AG09319 (cell line): ENCODE measurements at places on chromosomes 5 and 9.

DNA sequence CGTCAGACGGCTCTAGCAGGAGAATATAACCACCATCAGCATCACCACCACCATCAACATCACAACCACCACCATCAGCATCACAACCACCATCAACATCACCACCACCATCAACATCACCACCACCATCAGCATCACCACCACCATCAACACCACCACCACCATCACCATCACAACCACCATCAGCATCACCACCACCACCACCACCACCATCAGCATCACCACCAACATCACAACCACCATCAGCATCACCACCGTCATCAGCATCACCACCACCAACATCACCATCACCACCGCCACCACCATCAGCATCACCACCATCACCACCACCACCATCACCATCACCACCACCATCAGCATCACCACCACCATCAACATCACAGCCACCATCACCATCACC is 210.7 kb downstream of the C9orf50 start:
- no peak for DNase-seq

- no peak for DNase-seq
Observed at GRCh38 chr9:132577119-132577518, 5.3 kb upstream of the BARHL1 start.

DNA sequence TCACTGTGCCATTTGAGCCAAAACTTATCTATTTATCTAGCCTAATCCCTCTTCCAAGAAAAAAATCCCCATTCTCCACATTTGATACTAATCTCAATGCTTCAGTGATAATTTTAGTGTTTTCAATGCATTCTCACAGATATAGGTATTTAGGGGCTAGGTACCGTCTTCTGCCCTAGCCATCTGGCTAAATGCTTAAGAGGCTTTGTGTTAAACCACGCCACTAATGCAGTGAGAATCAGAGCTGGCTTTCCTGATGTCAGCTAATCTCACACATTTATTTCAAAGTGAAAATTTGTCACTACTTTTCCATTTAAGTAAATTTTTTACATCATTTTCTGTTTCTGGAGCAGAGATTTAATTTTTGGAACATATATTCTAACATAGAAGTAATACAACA is 479.7 kb downstream of the MAN2A1 start:
- no peak for DNase-seq

DNA sequence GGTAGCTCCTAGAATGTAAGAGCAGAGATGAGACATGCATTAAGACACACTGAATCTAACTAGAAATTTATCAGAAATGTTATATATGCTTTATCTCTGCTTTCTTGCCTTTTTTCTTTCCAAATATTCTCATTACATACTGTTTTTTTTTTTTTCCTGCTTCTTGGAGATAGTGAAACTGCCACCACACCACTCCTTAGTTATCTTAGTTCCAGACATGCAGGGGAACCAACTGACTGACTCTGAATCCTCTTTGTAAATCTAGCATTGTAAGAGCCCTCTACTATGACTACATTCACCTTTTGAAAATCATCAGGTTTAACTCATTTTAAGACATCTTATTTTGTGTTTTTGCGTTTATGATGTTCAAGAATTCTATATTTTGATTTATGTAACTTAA is 181.3 kb upstream of the ST8SIA4 start:
- DNase-seq, result no peak

- DNase-seq, result no peak
Observed at GRCh38 chr5:159339460-159339859, 9.2 kb upstream of the IL12B start.

- DNase-seq, result no peak
Observed at GRCh38 chr9:81086416-81086815, 602.9 kb downstream of the TLE1 start.

DNA sequence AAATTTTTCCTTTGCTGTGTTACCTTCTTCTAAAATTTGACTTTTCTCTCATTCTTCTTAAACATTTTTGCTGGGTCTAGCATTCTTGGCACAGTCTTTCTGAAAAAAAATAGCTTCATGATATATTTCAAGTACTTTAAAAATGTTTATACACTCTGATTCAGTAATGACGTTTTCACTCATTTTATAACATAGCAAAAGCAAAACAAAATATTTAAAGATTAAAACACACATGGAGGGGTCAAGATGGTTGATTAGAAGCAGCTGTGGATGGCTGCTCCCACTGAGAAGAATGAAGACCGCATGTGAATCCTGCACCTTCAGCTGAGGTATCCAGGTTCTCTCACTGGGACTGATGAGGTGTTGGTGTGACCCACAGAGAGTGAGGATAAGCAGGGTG is 188.2 kb downstream of the SGCD start:
- DNase-seq, result no peak

DNA sequence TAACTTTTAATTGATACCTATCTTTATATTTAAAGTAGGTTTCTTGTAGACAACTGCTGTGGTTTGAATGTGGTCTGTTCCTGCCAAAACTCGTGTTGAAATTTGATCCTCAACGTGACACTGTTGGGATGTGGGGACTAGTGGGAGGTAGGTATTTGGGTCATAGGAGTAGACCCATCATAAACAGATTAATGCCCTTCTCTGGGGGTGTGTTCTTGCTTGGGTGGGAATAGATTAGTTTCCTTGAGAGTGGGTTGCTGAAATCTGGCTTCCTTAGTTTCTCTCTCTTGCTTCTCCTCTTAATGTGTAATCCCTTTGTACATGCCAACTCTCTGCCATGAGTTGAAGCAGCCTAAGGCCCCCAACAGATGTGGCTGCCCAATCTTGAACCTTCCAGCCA is 34.6 kb upstream of the IPPK start:
- DNase-seq, result no peak

DNA sequence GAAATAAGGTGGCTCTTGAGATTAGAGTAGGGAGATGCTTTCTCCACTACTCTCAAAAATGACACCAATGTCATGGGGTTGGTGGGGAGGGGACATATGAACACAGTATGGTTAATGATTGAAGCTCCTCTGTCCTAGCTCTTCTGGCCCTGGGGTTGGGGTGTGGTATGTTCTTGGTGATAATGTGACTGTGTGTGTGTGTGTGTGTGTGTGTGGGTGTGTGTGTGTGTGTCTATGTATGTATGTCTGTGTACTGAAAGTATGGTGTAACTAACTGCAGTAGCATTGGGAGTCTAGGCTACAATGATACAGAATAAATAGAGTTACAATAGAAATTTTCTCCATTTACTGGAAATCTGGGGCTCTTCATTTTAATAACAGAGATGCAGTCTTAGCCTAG is 121.0 kb upstream of the CD180 start:
- no peak for DNase-seq

DNA sequence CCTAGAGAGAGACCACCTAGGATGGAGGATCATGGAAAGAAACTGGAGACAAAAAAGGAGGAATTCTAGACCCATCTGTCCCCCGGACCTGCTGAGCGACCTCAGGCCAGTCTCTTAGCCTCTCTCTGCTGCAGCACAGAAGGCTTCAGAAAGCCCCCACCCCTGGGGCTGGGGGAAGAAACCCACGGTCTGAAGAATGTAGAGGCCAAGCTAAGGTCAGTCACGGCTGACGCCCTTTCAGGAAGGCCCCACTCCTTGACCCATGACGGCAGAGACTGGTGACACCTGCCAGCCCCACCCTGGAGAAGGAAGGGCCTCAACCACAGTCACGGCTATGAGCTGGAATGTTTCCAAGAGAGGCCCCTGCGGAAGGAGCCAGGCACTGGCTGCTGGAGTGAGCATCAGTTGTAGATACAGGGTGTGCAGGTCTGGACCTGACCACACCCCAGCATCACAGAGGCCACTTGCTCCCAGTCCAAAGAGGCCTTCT is 120.5 kb upstream of the BOD1 start:
- DNase-seq, result no peak

DNA sequence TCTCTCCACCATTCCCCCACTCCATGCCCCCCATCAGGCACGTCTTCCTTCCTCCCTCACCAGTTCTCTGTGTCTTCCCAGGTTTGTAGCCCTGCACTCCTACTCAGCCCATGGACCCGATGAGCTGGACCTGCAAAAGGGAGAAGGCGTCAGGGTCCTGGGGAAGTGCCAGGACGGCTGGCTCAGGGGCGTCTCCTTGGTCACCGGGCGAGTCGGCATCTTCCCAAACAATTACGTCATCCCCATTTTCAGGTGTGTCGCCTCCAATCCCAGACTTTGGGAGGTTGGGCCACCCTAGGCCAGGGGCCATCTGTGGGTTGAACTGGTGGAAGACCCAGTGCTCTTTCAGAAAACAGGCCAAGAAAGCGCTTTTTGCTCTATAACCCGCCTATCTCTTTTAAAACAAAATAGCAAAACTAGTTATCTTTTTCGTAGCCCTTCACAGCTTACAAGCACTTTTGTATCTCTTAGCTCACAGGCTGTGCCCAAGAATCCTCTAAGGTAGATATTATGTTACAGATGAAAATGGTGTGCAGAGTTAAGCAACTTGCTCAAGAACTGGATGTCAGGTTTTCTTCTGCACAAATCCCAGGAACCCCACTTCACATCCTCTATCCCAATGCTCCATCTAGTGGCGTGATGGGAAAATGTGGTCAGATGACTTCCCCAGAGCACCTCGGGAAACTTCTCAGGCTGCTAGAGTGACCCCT is 56.2 kb downstream of the PLAC8L1 start:
- peak; percentile 44 for DNase-seq

DNA sequence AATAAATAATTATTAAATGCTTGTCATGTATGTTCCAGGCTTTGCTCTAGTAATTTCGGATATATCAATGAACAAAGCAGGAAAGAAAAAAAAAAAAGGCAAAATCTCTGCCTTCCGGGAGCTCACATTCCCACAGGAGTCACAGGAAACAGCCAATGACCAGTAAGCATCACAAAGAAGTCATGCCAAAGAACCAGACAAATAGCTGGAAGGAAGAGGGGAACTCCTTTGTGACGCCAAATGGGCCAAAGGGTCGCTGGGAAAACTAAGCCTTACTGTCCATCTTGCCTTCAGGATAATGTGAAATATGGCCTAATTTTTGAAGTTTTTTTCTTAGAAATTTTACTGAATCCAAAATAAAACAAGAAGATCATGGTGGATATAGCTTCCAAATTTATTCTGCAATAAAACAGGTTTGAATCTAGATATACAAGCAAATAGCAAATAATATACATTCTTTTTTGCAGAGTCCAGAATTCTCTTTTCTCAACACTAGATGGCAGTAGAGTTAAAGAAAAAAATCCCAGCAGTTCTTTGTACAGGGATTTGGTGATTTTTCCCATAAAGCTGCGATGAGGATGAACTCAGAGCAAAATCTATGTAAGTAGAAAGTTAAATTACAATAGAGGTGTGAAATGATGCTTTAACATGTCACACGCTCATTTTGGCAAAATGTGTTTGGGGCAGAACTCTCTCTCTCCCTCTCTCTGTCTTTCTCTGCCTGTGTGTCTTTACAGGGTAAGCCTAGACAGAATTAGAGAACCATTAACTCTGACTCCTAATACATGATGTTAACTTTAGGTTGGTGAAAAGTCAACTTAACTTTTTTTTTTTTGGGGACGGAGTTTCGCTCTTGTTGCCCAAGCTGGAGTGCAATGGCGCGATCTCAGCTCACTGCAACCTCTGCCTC is 60.0 kb upstream of the TUT7 start:
- no peak for DNase-seq

GRCh38 chr5:150184006-150184405 is 5.9 kb upstream of the SLC6A7 start:
- no peak for DNase-seq

DNA sequence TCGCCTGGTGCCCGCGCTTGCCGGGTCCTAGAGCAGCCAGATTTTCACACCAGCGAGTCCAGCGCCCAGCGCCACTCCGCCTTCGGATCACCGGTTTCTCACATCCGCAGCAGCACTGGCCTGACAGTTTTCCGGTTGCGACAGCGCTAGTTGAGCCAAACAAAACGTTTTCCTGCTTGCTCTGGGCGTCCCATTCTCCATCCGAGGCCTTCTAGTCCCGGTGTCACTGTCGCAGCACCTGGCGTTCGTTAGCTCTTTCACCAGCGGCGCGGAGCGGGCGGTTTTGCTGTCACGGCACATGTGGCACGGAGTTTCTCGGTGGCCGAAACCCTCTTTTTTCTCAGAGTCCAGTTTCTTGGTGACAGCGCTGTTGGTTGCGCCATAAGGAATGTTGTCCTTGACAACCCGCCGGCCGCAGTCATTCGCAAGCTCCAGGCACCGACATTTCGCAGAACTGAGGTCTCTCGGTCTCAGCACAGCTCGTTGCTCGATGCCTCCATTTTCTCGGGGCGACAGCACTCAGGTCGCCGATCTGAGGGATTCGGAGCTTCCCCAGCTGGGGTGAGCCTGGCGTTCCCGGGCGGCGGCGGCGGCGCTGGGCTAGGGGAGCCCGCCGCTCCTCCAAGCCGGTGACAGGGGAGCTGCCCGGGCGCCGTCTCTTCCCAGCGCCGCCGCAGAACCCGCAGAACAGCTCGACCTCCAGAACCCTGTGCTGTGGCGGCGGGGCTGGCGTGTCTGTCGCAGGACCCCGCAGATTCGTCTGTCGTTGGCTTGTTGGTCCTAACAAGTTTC is 47.8 kb downstream of the ANXA2R start:
- DNase-seq, result no peak

DNA sequence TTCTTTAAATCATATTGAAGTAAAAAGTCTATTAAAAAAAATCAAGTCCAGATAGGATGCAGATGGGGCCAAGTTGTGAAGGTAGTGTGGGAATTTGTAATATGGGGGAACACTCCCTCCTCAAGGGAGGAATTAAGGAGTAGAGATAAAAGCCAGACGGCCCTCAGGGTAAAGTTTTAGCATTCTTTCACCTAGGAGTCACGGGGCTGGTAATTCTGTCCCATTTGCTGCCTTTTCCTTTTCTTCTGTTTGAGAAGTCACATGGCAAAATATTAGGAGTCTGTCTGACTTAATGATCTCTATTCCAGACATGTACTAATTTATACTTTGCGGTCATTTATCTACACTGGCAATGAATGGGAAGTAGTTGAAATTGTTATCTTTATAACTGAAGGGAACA is 61.9 kb downstream of the SNX24 start:
- no peak for DNase-seq

GRCh38 chr9:124797343-124798103 is 20.6 kb downstream of the OLFML2A start:
- DNase-seq, result no peak
